ENCODE measurements at places on chromosomes 3 and 15. TPM values are rescaled to one million over a fixed set of nuclear protein-coding genes. Genes with fewer than 3 reads are reported as not detected.

Gene TEX55
- not detected for total RNA-seq

Gene IDH2
- 43.2 TPM for total RNA-seq

Gene KNL1
- 7.0 TPM for total RNA-seq

Gene SNTN
- total RNA-seq, result not detected

Gene GOLGA6A
- total RNA-seq, result 0.08 TPM

Gene SEMA3B
- 7.5 TPM for total RNA-seq

Gene DGKG
- total RNA-seq, result 12.1 TPM

Gene FMN1
- 0.16 TPM for total RNA-seq

Gene GAP43
- total RNA-seq, result not detected

Gene PLA2G4F
- not detected for total RNA-seq

Gene PTH1R
- 0.51 TPM for total RNA-seq

Gene ZNF660
- not detected for total RNA-seq

Gene SPATA12
- total RNA-seq, result 0.46 TPM

Gene CHAC1
- 7.5 TPM for total RNA-seq

Gene GABRB3
- 72.6 TPM for total RNA-seq

Gene CDC25A
- 12.3 TPM for total RNA-seq

Gene C3orf38
- 19.0 TPM for total RNA-seq

Gene CAMK1
- total RNA-seq, result 17.7 TPM

Gene LARP6
- 66.0 TPM for total RNA-seq

Data from A549 treated with RU486 at 1 μM for 4 hours (cell line).